ENCODE measurements at places on chromosomes 5 and 9. TPM values are rescaled to one million over a fixed set of nuclear protein-coding genes. Genes with fewer than 3 reads are reported as not detected.

The GLRA1 gene
- not detected for total RNA-seq

The SEMA6A gene
- not detected for total RNA-seq

The SLC25A48 gene
- not detected for total RNA-seq

- DNase-seq, result no peak
Measured at GRCh38 chr9:5551368-5552150, 41.2 kb downstream of the PDCD1LG2 start.

The DMAC1 gene
- total RNA-seq, result 58.6 TPM

DNA sequence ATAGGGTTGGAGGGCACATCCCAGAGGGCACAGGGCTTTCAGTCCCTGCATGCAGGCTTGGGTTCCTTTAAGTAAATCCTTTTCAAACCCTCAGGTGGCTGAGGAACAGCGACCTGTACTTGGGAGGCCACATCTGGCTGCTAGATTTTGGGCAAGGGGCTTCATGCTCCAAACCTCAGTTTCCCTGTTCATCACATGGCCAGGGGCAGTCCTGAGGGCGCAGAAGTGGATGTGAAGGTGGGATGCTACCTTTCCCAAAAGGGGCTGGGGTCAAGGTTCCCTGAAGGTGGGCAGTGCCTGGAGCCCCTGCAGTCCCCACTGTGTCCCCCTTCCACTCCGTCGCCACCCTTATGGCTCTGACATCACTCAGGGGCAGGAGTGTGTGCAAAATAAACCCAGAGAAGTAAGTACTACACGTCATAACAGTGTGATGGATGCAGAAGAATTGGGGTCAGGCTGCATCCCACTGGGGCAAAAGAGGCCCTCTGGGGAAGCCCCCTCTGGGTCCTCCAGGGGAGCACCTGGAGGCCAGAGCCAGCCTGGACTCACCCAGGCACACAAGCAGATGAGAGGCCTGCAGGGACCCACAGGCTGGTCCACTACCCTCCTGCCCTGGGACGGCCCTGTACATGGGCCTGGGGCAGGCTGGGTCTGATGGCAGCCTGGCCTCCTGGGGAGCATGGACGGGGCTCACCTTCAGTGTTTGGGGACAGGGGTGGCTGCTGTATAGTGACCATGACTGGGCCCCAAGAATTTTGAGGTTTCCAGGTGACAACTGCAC, 1.9 kb upstream of the CARD19 start:
- peak; percentile 19 for DNase-seq

The IL13 gene
- total RNA-seq, result 4.8 TPM

DNA sequence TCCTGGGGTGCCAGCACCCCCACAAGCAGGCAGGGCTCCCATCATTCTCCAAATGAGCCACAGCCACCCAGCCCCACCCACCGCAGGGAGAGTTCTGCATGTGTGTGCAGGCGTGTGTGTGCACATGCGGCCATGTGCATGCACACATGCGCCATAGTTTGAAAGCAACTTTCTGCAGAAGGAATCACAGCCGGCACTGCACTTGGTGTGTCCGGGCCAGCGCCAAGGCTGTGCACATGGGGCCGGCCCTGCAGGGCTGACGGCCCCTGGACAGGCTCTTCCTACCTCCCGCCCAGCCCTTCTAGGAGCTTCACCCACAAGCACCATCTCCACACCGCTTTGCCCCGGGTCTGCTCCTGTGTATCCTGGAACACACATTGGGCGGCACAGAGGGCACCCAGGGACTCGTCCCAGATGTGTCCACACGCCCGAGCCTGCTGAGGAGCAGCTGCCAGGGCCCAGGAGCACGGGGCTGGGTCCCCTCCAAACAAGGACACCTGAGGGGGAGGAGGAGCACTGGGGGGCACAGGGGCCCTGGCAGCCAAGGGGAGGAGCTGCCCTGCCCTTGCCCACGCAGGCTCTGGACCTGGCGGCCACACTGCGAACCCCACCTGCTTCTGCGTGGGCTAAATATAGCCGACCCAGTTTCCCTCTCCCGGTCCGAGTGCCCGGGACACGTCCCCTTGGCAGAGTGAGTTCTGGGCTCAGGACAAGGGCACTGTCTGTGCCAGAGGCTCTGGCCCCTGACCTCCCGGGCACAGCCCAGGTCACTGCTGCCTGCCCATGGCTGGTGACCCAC, 19.1 kb downstream of the TPPP start:
- no peak for DNase-seq

- no peak for DNase-seq
Measured at GRCh38 chr5:64462391-64462790, 43.4 kb upstream of the RGS7BP start.

The MYOZ3 gene
- 0.20 TPM for total RNA-seq

GRCh38 chr9:70135176-70135575, 91.5 kb downstream of the MAMDC2 start:
- no peak for DNase-seq

GRCh38 chr5:131264451-131265099, 722 bp downstream of the CDC42SE2 start:
- peak; percentile 65 for DNase-seq

DNA sequence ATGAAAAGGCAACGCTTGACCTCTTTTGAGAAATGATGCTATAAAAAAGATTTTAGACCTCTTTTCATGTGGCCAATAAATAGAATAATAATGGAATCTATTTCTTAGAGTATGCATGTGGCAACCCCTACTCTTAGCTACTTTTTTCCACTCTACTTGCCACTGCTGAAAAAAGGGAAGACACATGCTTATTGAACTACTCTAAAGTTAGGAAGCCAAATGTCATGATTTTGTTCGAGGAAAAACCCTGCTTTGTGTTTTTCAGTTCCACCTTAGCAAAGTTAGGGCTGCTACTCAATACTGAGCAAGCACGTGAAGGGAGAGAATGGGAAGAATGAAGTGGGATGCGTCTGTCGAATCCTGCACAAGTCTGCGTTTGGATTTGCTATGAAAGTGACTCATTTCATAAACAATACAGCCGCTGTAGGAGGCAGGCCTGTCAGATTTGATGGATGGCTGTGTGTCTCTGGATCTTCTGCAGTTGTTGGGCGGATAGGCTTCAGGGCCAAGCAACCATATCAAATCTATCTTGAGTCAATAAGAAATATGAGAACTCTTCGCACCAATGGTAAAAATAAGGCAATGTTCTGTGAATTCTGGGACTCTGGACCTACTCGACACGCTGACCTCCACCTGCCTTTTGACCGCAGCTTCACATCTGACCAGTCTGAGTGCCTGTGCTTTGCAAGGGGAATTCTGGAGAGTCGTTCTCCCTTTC, 333.6 kb downstream of the PIK3R1 start:
- DNase-seq, result no peak

The PCDHA1 gene
- total RNA-seq, result not detected

GRCh38 chr5:111950660-111951059, 193.7 kb upstream of the NREP start:
- no peak for DNase-seq

DNA sequence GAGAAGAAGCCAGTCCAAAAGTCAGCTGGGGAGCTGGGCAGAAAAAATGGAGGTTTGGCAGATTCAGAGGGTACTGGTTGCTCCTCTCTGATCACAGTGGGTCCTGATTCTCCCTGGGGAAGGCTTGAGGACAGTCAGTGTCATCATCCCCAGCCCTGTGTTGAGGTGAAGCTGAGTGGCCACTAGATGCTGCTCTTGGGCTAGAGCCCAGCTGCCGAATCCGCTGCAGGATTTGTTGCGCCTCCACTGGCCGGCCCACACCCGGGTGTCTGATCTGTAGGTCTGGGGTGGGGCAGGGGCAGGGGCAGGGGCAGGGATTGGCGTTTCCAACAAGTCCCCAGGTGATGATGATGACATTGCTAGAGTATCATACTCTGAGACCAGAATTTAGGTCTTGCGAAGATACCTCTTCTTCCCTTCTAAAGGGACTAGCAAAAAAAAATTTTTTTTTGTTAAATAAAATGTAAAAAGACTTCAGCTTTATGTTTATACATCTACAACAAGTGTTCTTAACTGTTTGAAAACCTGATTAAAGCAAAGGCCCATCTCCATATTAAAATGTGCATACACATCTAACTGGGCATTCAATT, 106.8 kb downstream of the PDE6A start:
- peak; percentile 32 for DNase-seq

GRCh38 chr5:154620411-154620810, 134.8 kb upstream of the LARP1 start:
- no peak for DNase-seq

- DNase-seq, result peak; percentile 73
Measured at GRCh38 chr9:112751056-112751795, 666 bp downstream of the SNX30 start.

DNA sequence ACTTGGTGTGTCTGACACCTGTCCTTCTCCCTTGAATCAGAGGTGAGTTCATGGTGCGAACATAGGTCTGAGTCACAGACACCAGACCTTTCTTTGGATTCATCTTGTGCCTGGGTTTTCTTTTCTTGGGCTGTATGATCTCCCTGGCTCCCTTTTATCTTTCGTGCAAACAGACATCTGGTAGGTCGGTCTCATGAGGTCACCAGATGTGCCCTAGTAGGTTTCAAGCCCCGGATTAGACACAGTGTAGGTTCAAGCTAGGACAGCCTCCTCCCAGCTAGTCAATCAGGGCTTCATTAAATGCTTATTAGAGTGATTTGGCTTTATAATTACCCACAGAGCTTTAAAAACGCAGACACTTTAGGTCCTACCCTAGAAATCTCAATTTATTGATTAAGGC, 106.0 kb upstream of the MYO10 start:
- DNase-seq, result no peak

DNA sequence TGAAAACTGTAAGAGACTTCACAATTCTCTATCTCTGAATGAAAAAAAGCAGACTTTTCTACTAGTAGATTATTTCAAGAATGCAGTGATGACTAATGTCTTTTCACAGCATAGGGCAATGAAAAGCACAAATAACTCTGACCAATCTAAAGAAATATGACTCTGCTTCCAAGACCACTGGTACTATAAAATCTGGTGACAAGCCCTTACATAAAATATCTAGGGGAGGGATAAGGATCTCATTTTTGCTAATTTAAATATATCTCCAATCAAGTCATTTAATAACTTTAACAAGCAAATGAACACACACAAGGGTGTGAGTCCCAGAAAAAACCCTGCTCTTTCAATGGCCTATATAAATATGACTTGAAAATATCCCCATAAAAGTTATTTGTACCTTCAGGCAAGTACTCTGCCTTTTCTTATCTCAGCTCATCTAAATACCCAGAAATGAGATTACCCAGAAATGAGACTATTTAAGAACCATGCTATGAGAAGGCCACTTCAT, 105.2 kb downstream of the GNAQ start:
- DNase-seq, result no peak

The PCDHA3 gene
- not detected for total RNA-seq

GRCh38 chr9:111828193-111828592, 33.5 kb upstream of the SHOC1 start:
- no peak for DNase-seq

DNA sequence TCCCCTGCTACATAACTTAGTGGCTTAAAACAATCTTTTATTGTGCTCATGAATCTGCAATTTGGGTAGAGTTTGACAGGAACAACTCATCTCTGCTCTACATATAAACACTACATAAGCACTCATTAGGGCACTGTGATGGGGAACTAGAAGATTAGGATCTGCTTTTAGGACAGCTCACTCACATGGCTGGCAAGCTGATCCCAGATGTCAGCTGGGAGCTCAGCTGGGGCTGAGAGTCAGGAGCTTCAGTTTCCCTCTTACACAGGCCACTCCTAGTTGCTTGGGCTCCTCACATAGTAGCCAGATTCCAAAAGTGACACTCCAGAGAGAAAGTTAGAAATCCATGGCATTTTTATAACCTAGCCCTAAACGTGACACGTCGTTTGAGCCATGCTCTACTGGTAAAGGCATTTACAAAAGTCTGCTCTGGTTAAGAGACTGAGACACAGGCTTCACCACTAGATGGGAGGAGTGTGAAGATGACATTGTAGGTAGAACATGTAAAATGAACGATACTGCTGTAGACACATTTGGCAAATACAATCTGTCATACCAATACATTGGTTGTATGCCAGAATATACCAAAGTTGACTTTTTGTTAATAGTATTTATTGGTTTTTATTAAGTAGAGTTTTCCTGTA, 23.6 kb downstream of the SCAI start:
- no peak for DNase-seq

DNA sequence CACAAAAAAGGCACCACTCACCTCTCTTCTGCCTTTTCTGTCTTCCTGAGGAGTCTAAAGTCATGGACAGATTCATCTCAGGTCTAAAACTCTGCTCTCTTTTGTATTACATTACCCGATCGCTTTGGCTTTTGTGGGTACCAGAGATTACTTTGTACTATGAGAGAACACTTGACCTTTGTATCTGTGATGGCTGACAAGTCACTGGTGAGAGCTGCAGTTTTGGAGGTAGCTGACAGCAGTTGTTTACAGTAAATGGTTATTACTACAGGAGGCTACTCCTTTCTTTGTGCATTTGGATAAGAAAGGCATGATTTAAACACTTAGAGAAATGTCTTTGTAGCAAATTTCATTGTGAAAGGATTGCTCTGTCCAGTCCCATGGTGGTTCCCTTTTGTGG, 307.3 kb downstream of the FBXL17 start:
- DNase-seq, result no peak

The PCDHB15 gene
- not detected for total RNA-seq

GRCh38 chr5:157993986-157994691, 135.2 kb upstream of the CLINT1 start:
- DNase-seq, result no peak
